ENCODE measurements at places on chromosomes 16 and 17.

- DNase-seq = peak; percentile 71
These were observed 3.9 kb downstream of the GLIS2 start for GRCh38 chr16:4319454-4320421.

DNA sequence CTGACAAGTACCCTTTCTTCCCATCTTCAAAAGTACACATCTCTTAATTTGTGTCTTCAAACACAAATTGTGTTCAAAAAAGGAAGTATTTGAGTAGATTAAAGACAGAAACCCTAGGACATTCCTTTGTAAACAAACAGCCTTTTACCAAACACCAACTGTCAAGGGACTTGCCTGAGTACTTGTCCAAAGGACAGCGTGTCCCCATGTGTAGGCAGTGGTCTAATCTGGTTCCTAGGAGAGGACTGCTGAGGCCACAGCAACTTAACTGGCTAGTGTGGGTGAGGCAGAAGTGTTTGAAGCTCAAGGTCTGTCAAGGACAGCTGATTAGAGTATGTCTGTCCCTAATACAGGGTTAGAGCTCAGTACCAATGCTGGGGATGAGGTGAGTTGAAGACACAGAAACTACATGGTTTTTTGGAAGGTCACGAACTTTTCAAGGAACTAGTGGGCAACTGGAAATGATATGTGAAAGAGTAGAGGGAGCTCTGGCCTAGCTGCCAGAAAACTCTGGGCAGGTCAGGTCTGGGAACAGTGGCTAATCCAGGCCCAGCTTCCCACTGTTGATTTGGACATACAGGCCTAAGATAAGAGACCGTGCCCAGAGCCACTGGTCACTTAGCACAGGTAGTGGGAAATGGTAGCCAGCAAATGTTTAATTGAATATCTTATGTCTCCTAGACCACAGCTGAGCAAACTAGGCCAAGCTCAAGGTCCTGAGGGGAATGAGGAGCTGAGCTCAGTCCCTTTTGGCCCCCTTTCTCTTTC lies 10.1 kb downstream of the HMOX2 start:
- DNase-seq = no peak

- no peak for DNase-seq
These were observed 5.7 kb upstream of the SPNS2 start for GRCh38 chr17:4492721-4493561.

- no peak for DNase-seq
These were observed 15.4 kb upstream of the KRT24 start for GRCh38 chr17:40718930-40719329.

GRCh38 chr17:55770196-55770870 lies 19.5 kb downstream of the PCTP start:
- peak; percentile 9 for DNase-seq
